Brain pericyte (primary cell): ENCODE measurements at places on chromosomes 2 and 18.

DNA sequence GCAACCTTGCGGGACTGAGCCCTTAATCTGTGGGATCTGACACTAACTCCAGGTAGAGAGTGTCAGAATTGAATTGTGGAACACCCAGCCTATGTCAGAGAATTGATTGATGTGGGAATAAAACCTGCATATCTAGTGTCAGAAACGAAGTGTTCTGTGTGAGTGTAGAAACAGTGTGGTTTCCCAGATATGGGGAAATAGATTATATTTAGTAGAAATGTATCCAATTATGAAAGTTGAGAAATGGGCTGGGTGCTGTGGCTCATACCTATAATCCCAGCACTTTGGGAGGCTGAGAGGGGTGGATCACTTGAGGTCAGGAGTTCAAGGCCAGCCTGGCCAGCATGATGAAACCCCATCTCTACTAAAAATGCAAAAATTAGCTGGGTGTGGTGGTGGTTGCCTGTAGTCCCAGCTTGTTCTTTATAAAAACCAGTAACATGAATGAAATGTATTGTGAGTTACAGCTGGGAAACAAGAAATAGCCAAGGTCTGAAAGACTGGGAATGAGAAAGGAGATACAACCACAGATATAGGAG, 4.3 kb upstream of the TP53I3 start:
- no peak for DNase-seq

DNA sequence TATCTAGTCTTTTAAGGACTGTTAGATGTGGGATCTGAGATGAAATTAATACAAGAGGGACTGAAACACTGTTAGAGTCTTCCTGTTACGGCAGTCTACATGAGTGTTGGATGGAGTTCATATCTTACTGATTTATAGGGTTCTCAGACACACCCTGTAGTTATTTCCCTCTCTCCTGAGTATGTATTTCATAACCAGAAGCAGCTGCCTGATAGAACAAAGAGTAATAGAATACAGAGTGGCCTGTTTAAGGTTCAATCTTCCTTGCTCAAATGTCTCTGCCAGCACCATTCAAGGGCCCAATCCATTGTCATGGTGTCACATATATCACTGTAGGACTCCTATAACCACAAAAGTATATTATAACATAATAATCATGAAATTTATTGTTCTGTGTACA, 1229.1 kb upstream of the ACVR2A start:
- no peak for DNase-seq

GRCh38 chr2:33442528-33443079, 33.8 kb upstream of the RASGRP3 start:
- DNase-seq = no peak

DNA sequence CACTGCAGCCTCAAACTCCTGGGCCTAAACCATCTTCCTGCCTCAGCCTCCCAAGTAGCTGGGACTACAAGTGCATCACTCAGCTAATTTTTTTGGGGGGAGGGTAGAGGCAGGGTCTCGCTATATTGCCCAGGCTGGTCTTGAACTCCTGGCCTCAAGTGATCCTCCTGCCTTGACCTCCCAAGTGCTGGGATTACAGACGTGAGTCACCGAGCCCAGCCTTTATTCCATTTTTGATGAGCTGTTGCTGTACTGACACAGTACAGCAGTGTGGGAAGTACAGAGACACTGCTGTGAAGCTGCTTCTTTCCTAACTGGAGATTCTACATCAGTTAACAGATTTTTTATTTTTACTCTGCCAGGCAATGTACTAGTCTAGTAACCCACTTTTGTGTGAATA, 18.8 kb downstream of the PTRHD1 start:
- DNase-seq = no peak

GRCh38 chr2:47842846-47843245, 59.9 kb downstream of the MSH6 start:
- no peak for DNase-seq

DNA sequence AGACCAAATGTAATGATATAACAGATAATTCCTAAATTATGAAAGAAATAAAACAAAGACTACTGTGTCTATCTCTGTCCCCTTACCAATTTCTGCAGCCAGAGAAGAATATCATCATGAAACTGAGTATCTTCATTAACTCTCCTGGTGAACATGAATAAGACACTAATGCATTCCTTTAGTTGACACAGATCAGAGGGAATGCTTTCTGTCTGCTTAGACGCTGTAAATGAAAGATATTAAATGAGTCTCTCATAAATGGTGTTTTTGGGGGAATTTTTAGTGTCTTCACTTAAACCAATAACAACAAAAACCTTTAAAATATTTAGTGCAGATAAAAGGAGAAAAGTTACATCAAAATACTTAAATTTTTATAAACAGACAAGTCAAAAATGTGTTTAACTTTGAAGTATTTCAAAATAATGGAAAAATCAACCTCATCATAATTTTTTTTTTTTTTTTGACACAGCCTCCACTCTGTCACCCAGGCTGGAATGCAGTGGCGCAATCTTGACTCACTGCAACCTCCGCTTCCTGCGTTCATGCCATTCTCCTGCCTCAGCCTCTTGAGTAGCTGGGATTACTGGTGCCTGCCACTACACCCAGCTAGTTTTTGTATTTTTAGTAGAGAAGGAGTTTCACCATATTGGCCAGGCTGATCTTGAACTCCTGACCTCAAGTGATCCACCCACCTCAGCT, 16.0 kb downstream of the EPG5 start:
- DNase-seq = no peak

- no peak for DNase-seq
Measured at GRCh38 chr2:107108556-107108955, 222.6 kb upstream of the ST6GAL2 start.

DNA sequence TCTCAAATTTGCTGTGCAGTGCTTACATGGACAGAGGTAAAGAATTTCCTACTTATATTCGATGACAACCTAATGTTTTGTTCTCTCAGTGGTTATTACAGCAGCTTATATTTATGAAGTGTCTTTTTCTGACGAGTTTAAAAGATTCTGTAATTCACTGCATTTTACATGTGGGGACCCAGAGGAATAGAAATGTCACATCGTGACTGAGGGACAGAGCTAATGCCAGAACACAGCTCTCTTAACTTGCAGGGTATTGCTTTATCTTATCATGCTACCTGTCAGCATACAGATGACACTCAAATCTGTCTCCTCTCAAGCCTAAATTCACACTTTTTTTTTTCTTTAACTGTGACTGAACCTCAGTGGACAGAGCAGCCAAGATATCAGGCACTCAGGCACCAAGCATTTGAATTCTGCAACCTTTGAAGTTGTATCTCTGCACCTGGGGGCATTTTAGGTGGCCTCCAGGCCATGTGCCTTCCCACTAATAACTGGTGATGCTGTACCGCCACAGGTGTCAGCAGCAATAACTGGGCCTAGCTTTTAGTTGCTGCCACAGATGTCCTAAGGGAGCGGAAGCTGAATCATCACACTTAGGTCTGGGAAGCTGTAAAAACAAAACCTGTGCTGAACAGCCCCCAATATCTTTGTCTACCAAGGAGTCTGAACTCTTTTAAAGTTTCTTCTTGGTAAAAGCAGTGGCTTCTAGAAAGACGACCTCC, 315.8 kb upstream of the NRP2 start:
- no peak for DNase-seq

DNA sequence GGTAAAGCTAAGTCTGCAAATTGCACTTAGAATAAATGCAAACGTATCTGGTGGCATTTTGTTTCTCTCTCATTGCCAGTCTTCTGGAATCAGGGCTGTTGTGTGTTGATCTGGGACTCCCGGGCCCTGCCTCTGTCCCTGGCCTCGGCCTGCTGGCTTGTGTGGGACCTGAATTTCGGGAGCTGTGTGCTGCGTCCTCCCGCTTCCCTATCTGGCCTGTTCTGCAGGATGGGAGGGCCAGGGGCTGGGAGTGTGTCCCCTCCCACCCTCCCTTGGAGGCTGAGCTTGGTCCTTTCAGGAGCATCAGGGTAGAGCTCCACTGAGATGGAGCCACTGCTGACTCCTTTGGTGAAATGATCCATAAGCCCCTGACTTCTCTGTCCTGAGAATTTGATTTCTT, 118.5 kb downstream of the ACKR3 start:
- DNase-seq = no peak
